NT2/D1 (cell line): ENCODE measurements at places on chromosomes 3 and 15.
A peak's percentile ranks its signal among the peaks of the same experiment; 100 is the strongest.

- no peak for DNase-seq
Observed at GRCh38 chr3:37833302-37834186, 28.1 kb upstream of the CTDSPL start.

GRCh38 chr3:10599017-10599416 lies 93.6 kb upstream of the ATP2B2 start:
- DNase-seq, result no peak

DNA sequence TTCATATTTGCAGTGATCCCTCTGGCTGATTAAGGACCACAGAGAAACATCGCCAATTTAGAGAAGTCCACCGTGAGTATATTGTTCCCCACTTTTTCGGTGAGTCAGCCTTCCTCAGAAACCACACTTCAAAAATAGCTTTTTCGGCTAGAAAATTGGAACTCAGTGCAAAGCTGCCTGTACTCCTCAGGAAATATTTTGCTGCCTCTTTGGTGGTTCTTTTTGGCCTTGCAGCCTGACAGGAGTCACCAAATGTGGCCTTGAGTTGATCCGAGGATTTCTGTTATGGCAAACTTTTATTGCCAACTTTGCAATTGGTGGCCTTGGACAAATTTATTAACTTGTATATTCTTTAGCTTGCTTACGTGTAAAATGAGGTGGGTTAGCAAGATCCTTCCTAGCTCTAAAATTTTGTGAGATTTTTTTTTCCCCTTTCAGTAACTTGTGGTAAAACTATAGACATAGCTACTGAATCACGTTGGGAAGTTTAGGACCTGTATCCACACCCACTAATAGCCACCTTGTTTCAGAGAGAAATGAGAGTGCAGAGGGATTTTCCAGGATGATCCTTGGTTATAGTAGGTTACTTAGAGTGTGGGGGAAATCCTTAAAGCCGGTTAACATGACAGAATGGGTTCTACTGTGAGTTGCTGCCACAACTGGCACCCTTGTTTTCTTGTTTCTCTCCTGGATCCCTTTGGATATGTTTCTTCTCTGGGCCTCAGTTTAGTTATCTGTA lies 9.9 kb downstream of the ARL6IP5 start:
- DNase-seq, result no peak

GRCh38 chr3:164332831-164333802 lies 745.2 kb downstream of the SI start:
- DNase-seq, result peak; percentile 70

- no peak for DNase-seq
Observed at GRCh38 chr3:102301155-102301880, 133.5 kb upstream of the ZPLD1 start.
